GM23338 (cell line): ENCODE measurements at places on chromosomes 4 and X.

DNA sequence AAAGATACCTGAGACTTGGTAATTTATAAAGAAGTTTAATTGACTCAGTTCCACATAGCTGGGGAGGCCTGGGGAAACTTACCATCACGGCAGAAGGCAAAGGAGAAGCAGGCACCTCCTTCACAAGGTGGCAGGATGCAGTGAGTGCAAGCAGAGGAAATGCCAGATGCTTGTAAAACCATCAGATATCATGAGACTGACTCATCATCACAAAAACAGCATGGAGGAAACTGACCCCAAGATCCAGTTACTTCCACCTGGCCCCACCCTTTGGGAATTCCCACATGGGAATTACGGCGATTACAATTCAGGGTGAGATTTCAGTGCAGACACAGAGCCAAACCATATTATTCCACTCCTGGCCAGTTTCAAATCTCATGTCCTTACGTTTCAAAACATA lies 514.7 kb upstream of the SPANXN1 start:
- no peak for DNase-seq

- DNase-seq = no peak
These were observed 165.7 kb downstream of the RAPGEF2 start for GRCh38 chr4:159268607-159269006.

GRCh38 chrX:69431420-69431819 lies 72.7 kb upstream of the NALF2 start:
- DNase-seq = no peak

GRCh38 chr4:6271701-6272465 lies 2.2 kb downstream of the WFS1 start:
- no peak for DNase-seq

DNA sequence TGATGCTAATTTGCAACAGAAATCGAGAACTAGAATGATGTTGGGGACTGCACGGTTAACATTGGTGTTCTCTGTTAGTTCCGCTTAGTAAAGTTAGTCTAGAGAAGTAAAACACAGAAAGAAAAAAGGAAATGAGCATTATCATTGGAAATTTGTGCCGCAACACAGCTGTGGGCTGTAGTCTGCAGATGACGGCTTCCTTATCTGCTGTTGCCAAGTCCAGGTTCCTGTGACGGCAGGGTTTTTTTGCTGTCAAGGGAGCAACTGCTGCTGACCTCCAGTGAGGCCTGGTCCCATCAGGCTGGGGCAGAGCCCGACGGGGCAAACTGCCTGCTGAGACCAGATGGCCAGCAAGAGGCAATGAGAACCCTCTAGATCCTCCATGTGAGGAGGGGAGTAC lies 38.9 kb upstream of the PHEX start:
- no peak for DNase-seq

DNA sequence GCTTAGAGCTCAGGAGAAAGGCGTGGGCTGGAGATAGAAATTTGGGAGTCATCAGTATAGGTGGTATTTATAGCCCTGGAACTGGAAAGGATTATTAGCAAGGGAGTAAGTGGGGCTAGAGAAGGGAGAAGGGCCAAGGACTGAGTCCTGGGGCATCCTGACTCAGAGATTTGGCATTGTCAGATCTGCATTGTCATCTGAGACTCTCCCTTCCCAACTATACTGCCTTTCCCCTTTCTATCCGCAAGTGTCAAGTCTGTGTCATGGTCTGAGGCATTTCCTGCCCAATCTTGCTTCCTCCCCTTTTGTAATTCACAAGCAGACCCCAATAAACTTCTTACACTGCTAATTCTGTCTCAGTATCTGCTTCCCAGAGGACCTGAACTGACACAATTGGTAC lies 24.4 kb upstream of the SLC25A43 start:
- DNase-seq = no peak

DNA sequence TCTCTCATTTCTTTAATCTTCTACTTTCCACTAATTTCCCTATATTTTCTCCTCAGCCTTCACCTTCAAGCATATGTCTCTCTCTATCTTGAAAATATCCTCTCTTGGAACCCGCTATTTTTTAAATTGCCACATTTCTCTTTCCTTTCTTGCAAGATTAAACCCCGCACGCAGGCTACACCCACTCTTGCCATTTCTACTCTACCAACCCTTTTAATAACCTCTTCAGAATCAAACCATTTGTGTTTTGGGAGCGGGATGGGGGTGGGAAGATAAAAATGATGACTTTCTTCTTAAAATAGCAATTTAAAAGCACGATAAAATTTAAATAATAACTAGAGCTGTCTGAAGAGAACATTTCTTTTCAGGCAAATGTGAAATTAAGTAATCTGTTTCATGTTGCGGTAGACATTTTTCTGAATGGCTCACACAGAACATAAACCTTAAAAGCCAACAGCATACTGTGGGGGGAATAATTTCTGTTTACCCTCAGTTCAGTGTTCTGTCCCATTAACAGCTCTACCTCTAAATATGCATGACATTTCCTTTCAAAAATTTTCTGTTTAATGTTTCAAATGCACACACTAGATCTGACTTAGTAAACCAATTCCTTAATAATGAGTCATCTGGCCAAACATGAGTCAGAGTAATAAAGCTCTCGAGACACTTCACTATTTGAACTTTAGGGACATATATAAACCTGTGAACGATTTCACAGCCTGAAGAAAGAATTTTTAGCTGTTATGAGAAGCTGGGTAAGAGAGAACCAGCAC lies 20.5 kb downstream of the ARSJ start:
- DNase-seq = no peak

DNA sequence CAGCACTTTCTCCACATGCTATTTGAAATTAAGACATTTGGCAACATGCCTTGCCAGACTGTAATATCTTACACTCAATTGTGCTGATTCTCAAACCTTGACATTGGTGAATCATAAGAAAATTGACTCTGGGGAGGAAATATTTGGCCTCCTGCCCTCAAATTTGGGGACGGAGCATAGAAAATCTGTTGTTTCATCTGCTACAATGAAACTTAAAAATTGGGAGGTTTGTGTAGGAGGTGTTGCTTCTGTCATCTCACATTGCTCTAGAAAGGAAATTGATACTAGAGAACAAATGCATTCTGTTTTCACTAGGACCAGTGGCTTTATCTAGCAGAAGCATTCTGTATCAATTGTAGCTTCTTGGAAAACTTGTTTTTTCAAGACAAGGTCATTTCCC lies 5.3 kb downstream of the OCRL start:
- no peak for DNase-seq

DNA sequence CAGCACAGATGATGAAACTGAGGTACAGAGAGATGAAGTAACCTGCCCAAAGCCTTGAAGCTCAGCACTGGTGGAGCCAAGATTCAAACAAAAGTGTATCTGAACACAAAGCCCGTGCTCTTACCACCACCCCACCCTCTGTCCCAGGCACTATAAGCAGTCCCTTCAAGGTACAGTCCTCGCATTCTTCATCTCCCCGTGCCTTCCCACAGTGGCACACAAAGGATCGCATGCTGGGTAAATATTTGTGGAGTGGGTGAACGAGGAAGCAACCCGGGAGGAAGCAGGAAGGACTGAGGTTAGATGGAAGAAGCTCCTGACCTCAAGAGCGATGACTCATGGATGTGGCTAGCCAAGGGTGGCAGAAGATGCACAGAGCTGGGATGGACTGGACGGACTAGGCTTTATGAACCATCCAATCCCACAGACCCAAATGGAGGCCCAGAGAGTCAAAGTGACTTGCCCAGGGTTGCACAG lies 18.4 kb downstream of the IQSEC2 start:
- no peak for DNase-seq

- no peak for DNase-seq
These were observed 66.8 kb downstream of the SPIN3 start for GRCh38 chrX:56928546-56928945.

DNA sequence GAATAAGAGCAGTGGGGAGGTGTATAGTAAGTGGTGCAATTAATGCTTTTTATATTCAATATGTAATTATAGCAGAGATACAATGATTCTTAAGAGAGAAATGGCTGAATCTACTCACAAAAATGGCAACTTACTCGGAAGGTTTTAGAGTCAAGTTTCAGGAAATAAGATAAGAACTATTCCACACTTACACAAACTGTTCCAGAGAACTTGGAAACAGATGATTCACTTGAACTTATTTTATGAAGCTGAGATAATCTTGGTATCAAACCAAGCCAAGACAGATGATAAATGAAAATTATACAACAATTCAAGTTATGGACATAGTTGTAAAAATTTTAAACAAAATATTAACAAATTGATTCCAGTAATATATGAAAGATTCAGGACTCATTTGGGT lies 311.3 kb upstream of the HS3ST1 start:
- DNase-seq = no peak

DNA sequence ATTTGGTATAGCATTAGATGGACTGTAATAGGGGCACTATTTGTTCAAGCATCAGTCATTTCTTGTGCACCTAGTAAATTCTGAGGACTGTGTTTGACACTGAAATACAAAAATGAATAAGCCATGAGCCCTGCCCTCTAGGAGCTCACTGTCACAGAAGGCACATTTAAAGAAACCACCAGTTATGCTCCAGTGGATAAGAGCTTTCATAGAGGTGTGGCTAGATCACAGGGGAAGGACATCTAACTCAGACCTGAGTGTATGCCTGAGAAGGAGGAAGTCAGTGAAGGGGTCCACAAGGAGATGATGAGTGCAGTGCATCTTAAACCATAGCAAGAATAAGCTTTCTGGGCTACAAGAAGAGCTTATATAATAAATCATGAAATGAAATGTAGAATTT lies 40.1 kb downstream of the BTC start:
- DNase-seq = no peak

GRCh38 chrX:108091878-108092291 lies 307 bp downstream of the ATG4A start:
- DNase-seq = no peak

GRCh38 chr4:152981278-152981677 lies 45.2 kb downstream of the FHDC1 start:
- DNase-seq = no peak

- no peak for DNase-seq
These were observed 56.9 kb upstream of the PRPS1 start for GRCh38 chrX:107571296-107571998.

DNA sequence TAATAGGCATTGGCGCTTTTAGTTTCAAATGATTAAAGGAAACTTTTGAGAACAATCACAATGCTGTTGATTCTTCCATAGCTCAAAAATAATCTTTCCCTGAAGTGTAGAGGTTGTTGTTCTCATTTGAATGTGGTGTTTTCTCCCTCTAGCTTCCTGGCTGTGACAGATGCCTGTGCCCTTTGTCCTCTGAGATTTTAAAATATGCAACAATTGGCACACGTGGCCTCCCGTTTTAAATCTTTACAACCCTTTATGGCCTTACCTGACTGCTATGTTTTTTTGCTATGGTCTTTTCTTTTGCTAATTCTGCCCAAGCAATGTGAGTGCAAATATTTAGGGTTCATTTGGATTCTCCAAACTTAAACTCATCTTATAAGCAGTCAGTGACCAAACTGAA lies 22.9 kb upstream of the CASK start:
- no peak for DNase-seq

DNA sequence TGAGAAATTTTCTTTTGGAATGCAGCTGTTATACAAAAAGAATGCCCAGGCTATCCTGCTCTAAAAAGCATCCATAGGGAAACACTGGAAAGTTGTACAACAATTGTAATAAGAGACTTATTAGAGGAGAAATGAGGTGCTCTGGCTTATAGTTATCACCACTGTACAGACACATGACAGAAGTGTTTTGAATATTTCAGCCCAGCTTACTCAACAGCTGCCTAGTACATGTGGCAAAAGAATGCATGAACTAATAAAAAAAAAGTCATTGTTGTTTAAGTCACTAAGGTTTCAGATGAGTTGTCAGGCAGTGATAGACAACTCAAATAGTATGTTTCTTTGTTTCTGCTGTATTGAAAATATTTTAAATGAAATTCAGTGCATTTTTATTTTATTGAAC lies 307.7 kb downstream of the GPM6A start:
- DNase-seq = no peak

DNA sequence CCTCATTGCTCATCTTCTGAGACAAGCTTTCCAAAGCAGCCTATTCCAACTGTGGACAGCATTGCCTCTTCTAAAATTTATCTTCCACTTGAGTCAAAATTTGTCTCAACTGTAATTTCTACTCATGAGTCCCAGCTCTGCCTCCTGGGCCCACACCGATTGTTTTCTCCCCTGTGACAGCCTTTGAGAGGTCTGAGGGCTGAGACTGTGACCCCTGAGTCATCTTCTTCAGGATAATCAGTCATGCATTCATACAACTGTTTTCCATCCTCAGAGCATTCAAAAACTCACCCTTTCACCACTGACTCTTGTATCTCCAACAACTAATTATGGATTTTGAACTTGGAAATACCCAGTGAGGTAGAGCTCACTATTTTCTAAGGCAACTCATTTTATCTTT lies 228.1 kb downstream of the EDA2R start:
- DNase-seq = no peak

GRCh38 chr4:2961811-2962441 lies 1.3 kb downstream of the NOP14 start:
- peak; percentile 10 for DNase-seq

DNA sequence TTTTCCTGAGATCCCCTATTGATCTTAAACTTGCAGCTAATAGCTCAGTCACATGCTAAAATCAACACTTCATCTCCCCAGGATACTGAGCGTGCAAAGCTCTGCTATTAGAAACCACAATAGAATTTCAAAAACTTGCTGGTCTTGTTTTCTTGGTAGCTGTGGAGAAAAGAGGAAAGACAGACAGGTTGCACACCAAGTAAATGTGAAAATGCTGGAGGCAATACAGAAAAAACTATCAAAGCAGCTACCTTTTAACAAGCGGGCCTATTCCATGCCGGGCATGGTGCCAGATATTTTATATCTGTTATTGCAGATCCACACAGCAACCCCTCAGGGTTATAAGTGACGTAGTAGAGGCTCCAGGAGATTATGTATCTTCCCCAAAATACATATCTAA lies 171.9 kb downstream of the DCTD start:
- no peak for DNase-seq

DNA sequence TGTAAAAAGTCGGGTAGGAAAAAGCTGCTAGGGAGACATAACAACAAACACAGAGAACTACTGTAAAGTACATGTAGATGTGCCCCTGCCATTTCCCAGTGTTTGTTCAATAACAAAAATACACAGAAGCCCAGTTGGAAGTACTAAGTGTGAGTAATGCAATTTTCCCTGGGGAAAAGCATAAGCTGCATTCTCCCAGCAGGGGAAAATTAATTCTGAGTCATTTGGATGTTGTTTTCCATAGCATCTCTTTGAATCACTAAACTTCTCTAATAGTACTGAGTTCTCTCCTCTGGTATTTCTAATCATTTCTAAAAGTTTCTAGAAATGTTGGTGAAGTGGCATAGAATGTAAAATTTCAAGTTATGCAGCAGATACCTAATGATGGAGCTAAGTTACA lies 1114.9 kb downstream of the C4orf33 start:
- DNase-seq = no peak

- DNase-seq = no peak
These were observed 213.4 kb upstream of the RASGEF1B start for GRCh38 chr4:81685104-81685503.

DNA sequence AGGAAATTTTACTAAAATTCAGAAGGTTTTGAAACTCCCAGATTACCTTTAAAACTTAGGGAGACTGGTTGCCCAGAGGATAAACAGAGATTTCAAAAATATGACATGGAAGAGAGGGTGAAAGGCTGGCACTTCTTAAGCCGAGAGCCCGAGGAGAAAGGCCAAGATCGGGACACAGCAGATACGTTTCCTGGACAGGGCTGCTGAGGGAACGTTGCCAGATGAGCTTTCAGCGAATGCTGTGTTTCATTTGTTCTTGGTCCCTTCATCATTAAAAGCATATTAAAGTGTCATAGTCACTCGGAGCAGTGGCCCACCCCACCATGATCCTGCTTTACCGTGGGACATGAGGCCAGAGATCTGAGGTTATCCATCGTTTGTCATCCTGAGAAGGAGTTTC lies 37.9 kb upstream of the STOX2 start:
- DNase-seq = no peak

- no peak for DNase-seq
These were observed 116.6 kb downstream of the RASGEF1B start for GRCh38 chr4:81355136-81355535.
